ENCODE measurements at places on chromosomes 16 and 17.

- DNase-seq, result no peak
Observed at GRCh38 chr16:59289151-59289550, 555.0 kb upstream of the GOT2 start.

- no peak for DNase-seq
Observed at GRCh38 chr17:19579192-19579761, 45.6 kb downstream of the SLC47A1 start.

DNA sequence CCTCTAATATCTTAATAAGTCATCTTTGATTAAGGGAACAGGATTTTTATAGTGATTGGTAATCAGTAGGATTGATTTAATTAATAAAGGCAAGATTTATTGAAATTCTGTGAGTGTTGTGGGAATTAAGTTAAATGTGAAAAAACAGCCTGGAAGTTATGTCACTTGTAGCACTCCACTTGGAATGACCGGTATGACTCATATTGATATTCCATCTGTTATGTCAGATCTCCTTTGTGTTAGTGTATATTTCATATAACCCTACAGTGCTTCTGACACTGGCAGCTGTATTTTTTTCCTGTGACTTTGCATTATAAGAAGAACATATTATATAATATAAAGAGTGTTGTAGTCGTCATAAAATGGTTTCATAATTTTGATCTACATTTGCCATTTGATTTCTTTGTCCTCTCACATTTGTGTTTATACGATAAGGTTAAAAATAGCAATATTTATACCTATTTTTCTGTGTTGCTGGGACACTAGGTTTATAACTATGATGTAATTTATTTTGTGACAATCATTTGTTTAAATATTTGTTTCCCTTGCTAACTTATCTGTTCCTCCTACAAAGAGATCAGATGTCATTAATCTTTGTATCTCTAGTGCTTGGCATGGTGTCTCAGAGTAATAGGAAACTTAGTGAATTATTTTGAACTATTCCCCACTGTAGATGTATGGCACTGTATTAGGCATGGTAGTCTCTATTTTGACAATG lies 249.0 kb downstream of the BCAS3 start:
- no peak for DNase-seq

- no peak for DNase-seq
Observed at GRCh38 chr17:66960613-66961012, 3.9 kb upstream of the CACNG4 start.

DNA sequence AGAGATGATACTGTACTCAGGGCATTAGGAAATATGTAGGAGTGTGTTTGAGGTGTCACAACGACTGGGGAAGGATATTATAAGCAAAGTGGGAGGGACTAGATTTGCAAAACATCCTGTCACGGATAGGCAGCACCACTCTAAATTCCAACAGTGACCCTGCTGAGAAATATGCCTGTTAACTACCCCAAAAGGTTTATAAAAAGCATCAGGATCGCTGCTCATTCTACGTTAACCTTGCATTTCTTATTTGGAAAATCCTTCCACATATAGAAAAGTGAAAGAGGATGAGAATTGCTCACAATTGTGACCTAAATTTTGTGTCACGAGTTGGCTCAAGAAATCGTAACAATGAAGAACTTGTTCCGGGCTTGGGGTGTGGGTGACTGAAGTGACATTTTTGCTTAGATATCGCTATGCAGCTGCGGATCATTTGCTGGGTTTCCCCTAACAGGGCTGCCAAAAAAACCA lies 51.6 kb downstream of the N4BP1 start:
- DNase-seq, result no peak

DNA sequence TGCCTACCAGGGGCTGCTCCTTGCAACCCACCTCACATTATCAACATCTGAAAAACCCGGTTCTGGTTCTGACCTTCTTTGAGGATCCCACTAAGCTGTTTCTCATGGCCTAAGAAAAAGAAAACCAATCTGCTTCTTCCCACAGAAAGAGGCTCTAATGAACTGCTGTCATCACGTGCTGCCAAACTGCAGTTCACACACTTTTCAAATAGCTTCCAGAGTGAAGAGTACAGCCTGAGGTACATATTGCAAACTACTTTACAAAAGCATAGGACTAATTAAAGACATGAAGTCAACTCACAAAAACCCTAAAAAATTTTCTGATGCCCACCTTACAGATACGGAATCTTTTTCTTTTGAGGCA lies 36.7 kb downstream of the SMG6 start:
- DNase-seq, result no peak

Data from left kidney (tissue), 8 donors.